Fibroblast of villous mesenchyme (primary cell): ENCODE measurements at places on chromosomes 2 and 18. TPM values are rescaled to one million over a fixed set of nuclear protein-coding genes. Genes with fewer than 3 reads are reported as not detected.
A peak's percentile ranks its signal among the peaks of the same experiment; 100 is the strongest.

DNA sequence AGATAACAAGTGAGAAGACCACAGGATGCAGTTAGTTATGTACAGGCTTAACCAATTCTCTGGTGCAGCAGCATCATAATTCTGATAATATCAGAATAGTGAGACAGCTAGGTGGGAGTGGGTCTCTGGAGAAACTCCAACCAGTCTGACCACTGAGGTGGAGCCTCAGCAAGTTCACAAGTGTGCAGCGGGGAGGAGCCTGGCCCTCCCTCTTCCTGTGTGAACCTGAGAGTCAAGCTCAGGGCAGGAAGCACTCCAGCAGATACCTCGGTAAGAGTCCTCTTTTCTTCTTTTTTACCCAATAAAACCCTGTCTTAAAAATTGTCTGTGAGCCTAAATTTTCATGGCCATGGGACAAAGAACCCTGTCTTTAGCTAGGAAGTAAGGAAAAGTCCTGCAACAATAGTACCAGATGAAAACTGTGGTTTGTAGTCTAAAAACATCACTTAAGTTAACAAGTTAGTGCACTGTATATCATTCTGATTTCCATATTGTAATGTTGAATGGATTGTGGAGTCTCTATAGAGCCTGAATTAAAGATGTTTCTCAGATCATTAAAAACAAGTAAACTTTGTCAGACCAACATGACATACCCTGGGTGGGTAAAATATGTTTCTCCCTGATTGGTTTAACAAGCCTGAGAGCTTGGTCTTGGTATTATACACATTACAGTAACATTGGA lies 370.8 kb downstream of the TMEM182 start:
- no peak for DNase-seq

- DNase-seq, result no peak
Measured at GRCh38 chr2:199216253-199216652, 241.5 kb downstream of the SATB2 start.

DNA sequence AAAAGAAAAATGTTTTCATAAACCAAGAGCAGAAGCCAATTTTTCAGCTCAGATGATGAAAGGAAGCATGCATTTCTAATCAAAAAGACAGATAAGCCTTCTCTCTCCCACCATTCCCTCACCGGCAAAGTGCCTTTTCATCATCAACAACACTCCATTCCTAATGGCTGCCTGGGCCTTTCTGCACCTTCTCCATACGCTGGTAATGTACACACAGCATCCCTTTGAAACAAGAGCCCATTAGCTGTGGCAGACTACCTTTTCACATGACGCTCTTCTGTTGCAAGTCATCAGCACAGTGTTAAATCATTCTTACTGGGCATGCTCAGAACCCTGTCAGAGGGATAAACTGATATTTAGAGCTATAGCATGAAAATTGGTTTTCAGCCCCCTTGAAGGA lies 408.9 kb downstream of the MEIS1 start:
- no peak for DNase-seq

GRCh38 chr2:172098650-172099471 lies 3.8 kb downstream of the DLX2 start:
- DNase-seq, result peak; percentile 37

DNA sequence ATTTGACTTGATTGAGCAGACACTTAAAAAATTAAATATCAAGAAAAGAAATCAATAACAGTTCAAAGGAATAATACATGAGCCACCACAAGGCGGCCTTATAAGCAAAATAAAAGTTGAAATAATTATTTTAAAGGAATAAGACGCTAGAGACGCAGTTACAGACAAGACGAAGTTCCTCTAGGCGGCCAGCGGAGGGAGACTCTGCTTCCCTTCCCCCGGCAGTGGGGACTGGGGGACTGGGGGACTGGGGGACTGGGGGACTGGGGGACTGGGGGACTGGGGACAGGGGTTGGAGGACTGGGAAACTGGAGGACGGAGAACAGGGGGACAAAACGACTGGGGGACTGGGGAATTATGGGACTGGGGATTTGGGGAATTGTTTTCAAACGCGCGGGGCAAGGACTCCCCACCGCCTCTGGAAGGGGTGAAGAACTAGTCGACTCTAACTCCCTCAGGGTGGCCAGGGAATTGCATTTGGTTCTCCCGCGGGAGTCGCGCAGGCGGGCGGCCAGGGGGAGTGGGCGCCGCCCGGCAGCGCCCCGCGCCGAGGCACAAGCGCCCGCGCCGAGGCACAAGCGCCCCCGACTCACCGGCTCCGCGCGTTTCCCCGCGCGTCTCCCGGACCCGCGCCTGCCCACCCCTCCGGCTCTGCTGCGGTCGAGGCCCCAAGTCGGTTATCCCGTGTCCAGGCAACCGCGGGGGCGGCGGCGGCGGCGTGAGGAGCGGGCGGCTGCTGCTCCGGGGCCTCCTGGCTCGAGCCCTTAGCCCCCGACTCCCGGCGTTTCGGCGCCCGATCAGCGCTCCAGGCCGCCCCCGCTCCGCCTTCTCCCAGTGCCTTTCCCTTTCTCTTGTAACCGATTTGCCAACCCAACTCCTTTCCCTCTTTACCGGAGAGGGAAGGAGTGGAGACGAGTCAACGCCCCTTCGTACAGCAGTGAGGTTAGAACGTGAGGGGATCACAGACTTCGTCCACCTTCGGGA lies at the start of gene CCDC178:
TSS of gene CCDC178 (minus strand) at position 662 of the 984 bp plus-strand sequence. CDS start 28,633 bp downstream, outside the sequence.
- peak; percentile 42 for DNase-seq

- DNase-seq, result no peak
Measured at GRCh38 chr2:240460781-240461431, 25.4 kb downstream of the GPC1 start.

- DNase-seq, result no peak
Measured at GRCh38 chr2:197183355-197183754, 127.2 kb downstream of the ANKRD44 start.

DNA sequence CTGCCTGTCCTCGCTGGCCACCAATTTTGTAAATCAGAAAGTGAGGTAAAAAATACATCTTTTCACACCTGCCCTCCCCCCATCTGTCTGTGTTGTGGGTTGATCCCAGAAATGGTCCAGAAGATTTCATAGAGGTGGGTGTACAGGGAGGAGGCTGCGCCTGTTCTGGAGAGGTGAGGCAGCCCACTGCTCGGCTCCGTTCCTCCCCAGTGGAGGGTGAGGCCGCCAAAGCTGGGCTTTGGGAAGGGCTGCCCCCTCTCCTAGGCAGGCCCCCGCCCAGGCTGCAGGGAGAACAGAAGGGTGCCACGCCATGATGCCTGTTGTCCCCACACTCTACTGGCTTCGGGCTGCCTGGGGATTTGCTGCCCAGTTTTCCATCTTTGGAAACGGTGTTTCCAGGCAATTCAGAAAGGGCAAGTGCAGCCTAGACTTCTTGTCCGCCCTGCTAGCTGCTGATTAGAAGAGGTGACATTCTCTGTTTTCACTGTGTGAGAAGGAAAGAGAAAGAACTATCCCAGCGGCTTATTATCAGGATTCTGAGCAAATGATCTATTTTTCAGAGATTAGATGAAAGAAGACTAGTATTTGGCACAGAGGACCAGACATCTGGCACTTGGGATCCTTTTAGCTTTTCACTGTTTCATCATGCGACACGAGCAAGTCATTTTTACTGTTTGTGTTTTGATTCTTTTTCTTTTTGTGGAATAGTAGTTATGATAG lies 18.7 kb downstream of the SMARCAL1 start:
- DNase-seq, result no peak

DNA sequence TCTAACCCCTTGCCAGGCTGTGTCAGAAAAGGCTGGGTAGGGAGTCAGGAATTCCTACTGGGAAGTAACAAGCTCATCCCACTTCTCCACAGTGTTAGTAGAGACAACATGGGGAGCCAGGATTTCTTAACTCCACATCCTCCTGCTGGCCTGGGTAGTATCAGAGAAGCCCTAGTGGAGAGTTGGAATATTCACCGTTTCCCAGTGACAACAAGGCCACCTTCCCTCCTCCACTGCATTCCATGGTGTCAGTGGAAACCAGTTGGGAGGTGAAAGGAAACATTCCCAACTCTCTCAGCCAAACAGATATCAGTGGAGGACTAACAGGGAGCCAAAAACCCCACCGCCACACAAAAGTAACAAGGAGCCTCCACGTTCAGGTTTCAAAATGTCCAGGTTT lies 41.2 kb downstream of the SRD5A2 start:
- no peak for DNase-seq

DNA sequence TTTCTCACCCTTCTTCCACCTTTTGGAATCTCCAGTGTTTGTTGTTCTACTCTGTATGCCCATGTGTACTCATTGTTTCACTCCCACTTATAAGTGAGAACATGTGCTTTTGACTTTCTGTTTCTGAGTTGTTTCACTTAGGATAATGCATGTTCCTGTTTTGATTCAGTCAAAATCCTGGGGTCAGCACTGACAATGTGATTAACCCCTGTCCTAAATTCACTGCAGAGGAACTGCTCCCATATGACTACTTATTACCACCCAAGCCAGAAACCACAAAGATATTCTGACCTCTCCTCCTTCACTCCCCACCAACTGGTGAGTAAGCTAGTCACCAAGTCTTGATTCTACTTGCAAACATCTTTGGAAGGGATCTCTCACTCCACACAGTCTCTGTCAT lies 251.4 kb upstream of the TCF4 start:
- DNase-seq, result peak; percentile 58

DNA sequence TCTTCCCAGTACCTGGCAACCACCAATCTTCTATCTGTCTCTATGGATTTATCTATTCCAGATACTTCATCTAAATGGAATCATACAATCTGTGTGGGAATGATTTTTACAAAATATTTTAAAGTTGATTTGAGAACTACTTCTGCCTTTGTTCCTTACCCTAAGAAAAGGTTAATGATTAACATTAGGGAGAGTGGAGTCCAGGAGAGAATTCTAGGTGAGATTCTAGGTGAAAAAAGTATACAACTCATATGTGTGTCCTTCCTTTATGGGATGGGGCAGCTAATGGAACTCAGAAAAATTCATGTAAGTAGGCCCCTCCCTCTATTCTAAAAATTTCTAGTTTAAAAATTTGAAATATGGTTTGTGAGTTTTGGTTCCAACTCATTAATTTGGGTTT lies 35.9 kb upstream of the WDSUB1 start:
- DNase-seq, result no peak

DNA sequence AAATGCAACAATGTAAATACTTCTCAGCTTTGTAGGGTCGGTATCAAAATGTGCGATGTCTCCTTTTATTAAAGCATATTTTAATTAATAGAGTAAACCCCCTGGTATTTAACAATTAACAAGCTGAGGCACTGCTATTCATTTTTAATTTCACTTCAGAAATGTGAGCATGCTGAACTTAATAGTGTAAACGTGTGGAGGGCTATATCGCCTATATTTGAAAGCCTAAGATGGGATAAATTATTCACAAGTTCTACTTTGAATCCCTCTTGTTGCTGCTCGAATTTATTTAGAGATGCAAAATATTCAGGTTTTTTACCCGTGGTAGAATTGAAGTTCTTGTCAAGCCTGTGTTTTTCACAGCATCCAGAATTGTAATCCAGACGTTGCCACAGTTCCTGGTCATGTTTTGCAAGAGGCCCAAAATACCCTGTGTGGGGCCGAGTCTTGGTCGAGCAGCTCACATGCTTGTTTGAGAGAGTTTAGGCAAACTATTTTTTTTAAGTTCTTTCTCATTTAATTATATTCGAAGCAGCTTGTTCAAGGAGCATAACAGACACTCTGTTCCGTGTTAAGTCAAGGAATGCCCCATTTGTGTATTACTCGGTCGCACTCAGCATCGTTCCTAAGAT lies 2.5 kb downstream of the SALL3 start:
- DNase-seq, result no peak

GRCh38 chr2:232897598-232898408 lies 27.7 kb downstream of the SNORC start:
- DNase-seq, result no peak

DNA sequence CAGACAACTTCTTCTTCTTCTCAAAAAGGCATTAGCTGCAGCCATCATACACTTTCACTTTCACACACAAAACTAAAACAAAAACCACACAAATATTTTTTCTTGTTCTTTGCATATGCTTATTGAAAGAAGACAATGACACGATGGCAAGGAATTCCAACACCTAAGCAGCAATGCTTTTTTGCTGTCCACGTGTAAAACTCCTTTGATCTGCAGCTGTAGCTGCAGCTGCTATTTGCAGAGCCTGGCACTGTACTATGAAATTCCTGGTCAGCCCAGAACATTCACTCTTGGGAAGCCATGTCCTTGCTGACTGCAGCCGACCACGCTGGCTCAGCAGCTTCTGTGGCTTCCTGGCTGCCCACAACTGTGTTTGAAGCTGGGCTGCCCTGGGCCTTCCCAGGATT lies 316.2 kb downstream of the CDH2 start:
- peak; percentile 36 for DNase-seq

- DNase-seq, result no peak
Measured at GRCh38 chr2:6679471-6679870, 186.2 kb downstream of the CMPK2 start.

GRCh38 chr2:56647997-56648396 lies 464.2 kb downstream of the CCDC85A start:
- no peak for DNase-seq

DNA sequence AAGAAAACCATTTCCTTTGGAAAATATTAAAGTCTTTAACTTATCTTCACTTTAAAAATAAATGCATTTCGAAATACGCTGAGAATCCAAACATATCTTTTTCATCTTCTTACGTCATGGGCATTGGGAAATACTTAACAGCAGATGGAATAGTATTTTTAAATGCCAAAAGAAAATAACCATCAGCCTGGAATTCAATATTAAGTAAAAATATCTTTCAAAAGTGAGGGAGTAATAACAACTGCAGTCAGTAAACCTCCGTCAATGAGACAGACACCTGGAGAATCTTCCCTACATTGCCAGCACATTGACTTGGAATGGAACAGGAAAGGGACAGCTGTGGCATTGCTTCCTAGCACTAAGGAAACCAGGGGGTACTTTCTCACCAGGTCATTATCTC lies 290.4 kb upstream of the TNP1 start:
- peak; percentile 93 for DNase-seq

- DNase-seq, result peak; percentile 37
Measured at GRCh38 chr2:142131010-142131669, at the start of gene LRP1B. Gene LRP1B, minus strand, starts transcription at chr2:142131016. Its CDS starts 287 bp downstream, at chr2:142130729.

DNA sequence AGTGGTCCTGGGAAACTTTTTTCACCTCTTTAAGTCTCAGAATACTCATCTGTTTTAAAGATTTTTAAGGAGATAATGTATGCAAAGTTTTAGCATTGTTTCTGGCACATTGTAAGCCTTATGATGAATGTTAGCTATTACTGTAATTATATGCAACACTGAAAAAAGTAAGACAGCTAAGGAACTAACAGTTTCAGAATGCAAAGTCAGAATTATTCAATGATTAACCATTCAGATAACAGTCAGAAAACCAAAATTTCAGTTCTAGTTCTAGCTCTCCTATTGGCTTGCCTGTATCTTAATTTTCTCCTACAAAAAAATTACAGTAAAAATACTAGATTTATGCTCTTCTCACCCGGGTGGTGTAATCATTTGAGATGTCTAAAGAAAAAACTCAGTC lies 101.1 kb downstream of the SLC4A10 start:
- no peak for DNase-seq

GRCh38 chr2:142165790-142166189 lies 35.0 kb upstream of the LRP1B start:
- DNase-seq, result peak; percentile 38

Gene CD8B2
- total RNA-seq, result not detected in 2 replicates

Gene TRABD2A
- 1.3 and 1.7 TPM in 2 replicates for total RNA-seq

Gene GKN1
- under 0.01 and 0.32 TPM in 2 replicates for total RNA-seq

Gene GGCX
- 35.8 and 51.4 TPM in 2 replicates for total RNA-seq

Gene CSRNP3
- 2.6 and 2.9 TPM in 2 replicates for total RNA-seq

Gene RTP5
- not detected in 2 replicates for total RNA-seq

Gene FLACC1
- 0.64 and 1.3 TPM in 2 replicates for total RNA-seq

Gene C2orf72
- total RNA-seq, result not detected in 2 replicates

Gene FOXD4L1
- under 0.01 TPM in 1 of 2 replicates, not detected in the other for total RNA-seq

Gene C2orf80
- not detected in 2 replicates for total RNA-seq

Gene TRMT61B
- total RNA-seq, result 12.5 and 13.9 TPM in 2 replicates

Gene DSG1
- not detected in 2 replicates for total RNA-seq

Gene POLR1B
- total RNA-seq, result 14.8 and 16.0 TPM in 2 replicates

Gene BCL2L11
- 0.86 and 1.6 TPM in 2 replicates for total RNA-seq
